ENCODE measurements at places on chromosomes 6 and 20.

DNA sequence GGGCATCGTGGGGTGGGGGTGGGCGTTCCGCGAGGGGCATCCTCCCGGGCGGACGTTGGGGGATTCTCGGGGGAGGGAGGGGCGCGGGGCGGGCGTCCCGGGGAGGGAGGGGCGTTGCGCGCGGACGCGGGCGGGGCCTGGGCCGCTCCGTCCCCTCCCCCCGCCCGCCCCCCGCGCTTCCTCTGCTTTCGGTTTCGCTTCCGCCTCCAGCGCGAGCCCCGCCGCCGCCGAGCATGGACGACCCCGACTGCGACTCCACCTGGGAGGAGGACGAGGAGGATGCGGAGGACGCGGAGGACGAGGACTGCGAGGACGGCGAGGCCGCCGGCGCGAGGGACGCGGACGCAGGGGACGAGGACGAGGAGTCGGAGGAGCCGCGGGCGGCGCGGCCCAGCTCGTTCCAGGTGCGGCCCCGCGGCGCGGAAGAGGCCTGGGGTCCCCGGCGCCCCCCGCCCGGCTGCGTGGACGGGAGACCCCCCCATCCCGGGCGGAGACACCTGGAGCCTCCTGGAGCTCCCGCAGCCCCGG is at the start of gene OGFR:
OGFR (plus strand) TSS at position 209 of the 528 bp plus-strand sequence; CDS start at position 234, 25 bp downstream.
- peak; percentile 32 for DNase-seq

DNA sequence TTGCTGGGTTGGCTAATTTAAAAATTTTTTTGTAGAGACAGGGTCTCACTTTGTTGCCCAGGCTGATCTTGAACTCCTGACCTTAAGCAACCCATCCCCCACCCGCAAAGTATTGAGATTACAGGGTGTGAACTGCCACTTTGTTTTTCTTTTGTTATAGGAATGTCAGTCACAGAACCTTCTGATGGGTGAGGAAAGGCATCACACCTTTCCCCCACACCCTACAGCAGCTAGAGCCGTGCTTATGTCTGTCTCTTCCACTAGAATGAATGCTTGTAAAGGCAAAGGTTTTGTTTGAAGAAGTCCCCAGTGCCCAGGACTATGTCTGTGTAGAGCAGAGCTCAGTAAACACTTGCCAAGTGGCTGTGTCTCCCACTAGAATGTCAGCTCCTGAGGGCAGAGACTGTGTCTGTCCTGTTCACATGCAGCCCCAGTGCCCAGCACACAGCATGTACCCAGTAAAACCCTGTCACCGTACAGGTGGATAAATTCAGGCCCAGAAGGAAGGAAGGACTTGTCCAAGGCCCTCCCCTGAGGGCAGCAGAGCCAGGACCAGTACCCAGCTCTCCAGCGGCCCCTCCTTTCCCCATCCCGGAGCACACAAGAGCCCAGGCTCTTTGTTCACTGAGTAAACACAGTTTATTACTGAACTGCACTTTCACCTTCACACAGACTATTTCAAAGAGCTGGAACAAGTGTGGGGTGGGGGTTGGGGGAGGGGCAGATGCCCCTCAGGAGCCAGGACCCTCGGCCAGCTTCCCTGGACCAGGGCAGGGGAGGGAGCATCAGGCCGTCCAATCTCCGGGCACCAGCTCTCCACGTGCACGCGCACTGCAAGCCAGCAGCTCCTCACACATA is 26.4 kb downstream of the COX4I2 start:
- no peak for DNase-seq

DNA sequence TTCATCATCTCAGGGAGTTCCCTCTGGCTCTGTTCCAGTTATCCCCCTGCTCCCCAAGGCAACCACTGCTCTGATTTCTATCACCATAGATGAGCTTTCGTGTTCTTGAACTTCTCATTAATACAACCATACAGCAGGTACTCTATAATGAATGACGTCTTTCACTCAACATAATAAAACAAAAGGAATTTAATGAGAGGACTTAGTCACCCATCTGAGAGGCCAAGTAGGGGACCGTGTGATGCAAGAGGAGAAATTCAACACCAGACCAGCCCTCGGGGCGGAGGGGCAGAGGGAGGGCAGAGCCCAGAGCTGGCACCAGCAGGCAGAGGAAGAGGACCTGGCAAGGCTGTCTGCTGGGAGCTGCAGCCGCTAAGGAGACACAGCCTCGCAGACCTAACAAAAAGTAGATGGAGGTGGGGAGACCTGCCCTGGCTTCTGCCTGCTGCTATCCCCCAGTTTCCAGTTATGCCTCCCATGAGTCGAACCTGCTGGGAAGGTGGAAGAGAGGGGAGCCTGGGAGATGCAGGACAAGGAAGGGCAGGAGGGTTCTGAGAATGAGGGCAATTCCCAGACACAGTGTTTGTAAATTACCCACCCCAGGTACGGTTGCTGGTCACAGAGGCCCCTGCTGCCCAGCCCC is 13.8 kb downstream of the CCN5 start:
- no peak for DNase-seq

DNA sequence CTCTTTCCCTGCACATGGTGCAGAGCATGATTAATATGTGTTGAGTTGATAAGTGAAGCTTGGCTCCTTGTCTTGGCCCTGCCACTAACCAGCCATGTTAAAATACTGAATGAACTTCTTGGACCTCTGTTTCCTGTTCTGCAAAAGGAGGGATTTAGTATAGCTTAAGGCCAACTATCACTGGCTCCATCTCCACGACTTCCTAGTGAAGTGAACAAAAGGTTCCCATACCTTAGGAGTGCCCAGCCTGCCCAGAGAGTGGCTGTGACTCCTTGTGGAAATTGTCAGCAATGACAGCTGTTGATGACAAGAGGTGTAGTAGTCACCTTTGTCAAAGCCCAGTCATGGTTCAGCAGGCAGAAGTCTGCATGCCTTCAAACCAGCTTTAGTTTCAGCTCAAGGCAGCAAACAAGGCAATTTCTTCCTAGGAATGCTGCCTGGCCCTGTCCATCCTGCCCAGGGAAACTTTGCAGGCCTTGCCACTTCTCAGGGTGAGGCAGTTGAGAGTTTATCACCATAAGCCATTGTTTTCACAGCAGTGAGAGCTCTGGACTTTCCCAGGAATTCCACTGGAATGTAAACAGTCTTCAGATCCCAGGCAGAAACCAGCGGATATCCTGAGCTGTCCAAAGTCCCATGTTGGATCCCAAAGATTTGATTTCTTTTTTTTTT is 169.7 kb upstream of the TNFAIP3 start:
- DNase-seq, result no peak

DNA sequence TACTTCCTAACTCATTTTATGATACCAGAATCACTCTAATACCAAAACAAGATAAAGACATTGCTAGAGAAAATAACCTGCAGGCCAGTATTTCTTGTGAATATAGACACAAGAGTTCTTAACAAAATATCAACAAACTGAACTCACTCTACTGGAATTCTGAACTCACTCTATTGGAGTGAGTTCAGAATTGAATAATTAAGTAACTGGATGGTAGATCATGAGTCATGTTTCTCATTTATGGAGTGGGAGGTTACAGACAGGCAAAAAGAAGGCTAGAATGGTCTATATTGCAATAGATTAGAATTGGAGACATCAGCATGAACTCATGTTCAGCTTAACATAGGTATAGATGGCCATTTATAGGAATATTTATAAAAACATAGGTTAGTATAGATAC is 26.6 kb upstream of the C6orf58 start:
- DNase-seq, result no peak

GRCh38 chr6:66623050-66623449 is 916.0 kb upstream of the EYS start:
- DNase-seq, result no peak

- DNase-seq, result no peak
Observed at GRCh38 chr20:51731731-51732095, 36.5 kb downstream of the ATP9A start.

DNA sequence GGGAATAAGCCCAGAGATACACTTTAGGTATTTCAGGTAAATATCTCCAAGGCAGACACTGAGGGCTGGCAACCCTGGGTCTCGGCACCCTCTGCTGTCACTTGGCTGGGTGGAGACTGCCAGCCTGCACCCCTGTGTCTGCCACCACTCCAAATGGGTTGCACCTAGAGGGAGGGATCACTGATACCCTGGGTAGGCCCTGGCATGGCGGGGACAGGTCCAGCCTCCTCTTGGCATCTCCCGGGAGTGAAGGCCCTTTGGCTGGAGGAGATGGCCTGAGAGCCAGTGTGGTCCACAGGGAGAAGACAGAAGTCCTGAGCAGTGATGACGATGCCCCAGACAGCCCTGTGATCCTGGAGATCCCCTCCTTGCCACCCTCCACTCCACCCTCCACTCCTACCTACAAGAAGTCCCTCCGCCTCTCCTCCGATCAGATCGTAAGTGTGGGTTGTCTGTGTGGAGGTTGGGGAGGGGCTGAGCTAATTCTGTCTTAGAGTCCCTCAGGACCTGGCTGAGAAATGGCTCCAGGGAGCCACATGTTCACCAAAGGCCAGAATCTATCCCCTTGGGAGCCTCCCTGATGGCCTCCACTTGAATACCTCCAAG is 10.9 kb downstream of the EMILIN3 start:
- DNase-seq, result no peak

GRCh38 chr6:18388942-18389341 is 1.8 kb downstream of the RNF144B start:
- DNase-seq, result no peak

DNA sequence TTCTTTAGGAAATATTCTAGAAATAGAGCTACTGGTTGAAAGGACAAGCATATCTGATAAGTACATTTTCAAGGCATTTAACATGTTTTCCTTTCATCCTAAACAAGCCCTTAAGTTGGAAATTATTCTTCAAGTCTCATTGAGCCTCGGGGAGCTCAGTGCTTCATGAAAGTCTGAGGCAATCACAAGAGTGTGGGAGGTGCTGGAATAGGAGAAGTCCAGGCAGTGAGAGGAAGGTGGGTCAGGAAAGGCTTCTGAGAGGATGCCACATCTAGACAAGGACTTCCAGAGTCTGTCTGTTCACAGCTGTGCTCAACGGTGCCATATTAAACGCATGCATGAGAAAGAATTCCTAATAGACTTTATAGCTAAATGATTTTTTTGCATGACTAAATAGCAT is 69.8 kb downstream of the CD83 start:
- no peak for DNase-seq

DNA sequence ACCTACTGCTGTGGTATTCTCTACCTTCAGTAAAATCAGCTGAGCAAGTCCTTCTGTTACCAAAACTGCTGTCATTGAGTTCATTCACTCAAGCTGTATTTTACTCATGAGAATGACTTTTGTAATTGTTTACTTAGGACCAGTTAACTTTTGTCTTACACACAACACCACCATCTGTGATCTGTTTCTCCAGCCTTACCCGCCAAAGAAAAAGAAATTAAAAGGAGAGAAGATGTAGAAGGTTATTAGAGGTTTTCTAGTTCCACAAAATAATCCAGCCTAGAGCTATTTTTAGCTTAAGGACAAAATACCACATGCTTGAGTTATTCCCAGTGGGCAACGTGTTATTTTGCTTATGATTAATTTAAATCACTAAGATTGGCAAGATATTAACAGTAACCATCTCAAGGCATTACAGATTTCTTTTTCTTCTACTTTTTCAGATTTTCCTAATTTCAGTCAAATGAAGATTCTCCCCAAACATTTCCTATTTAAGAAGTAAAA is 38.2 kb downstream of the FAM8A1 start:
- DNase-seq, result no peak

GRCh38 chr6:54621285-54621684 is 225.3 kb upstream of the FAM83B start:
- no peak for DNase-seq

GRCh38 chr6:88882536-88882935 is 80.9 kb downstream of the RNGTT start:
- DNase-seq, result no peak

GRCh38 chr20:57712851-57713504 is 3.2 kb upstream of the PMEPA1 start:
- DNase-seq, result no peak

GRCh38 chr20:15487030-15487429 is 1086.2 kb downstream of the KIF16B start:
- DNase-seq, result no peak

- no peak for DNase-seq
Observed at GRCh38 chr20:40652441-40652987, 36.5 kb downstream of the MAFB start.

GRCh38 chr20:43363506-43363905 is 94.2 kb upstream of the SRSF6 start:
- DNase-seq, result no peak

DNA sequence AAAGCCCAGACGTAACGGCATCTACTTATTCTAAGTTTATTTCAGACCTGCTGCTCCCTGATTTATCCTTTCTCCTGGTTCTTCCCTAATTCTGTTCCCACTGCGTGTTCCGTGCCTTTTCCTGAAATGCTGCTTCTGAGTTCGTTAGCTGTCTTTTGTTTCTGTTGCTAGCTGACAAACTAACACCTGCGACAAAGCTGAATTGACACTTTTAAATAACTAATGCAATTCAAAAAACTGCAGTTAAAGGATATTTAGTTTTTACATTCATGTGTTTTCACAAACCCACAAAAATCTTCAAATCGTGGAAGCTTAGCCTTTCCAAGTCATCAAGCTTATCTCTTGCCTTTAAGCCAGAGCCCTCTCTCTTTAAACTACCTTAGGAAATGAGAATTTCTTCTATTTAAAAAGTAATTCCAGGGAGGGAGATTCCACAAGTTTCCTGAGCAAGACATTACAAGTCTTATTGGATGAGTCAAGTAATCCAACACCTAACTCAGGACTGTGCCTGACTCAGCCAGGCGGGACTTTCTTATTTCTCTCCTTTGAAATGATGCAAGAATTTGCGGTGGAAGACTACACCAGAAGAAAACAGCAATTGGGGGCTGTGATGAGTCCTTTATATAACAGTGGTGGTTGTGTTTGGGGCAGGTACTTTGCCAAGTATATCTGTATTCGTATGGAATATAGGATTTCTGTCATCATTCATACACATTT is 6.3 kb downstream of the ADTRP start:
- no peak for DNase-seq

GRCh38 chr6:30265181-30265580 is 52.0 kb upstream of the TRIM26 start:
- no peak for DNase-seq

- DNase-seq, result no peak
Observed at GRCh38 chr6:56686429-56686828, 43.7 kb upstream of the DST start.

GRCh38 chr20:19737025-19737424 is 21.0 kb upstream of the RIN2 start:
- DNase-seq, result no peak

- DNase-seq, result no peak
Observed at GRCh38 chr20:9100691-9101090, 31.8 kb downstream of the PLCB4 start.

GRCh38 chr6:87789198-87789899 is 87.3 kb upstream of the AKIRIN2 start:
- no peak for DNase-seq

- no peak for DNase-seq
Observed at GRCh38 chr6:100622907-100623692, 158.4 kb upstream of the SIM1 start.

DNA sequence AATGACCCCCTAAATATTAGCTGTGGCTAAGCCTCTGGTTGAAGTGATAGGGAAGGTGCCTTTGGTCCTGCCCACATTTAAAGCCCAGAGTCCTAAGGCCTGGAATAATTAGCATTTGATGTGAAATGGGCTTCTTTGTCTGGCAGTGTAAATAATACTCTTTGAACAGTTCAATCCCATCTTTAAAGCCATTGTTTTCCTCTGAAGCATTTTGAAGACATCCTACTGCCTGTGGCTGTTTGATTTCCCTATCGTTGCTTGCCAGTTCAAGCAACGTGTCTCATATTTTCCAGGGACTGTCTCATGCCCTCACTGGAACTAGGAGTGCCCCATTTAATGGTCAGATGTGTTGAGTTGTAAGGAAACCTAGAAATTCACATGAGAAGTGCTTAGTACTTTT is 89.3 kb upstream of the BTN3A2 start:
- DNase-seq, result no peak

- DNase-seq, result no peak
Observed at GRCh38 chr20:17971300-17972013, 2.6 kb downstream of the MGME1 start.

GRCh38 chr6:32922083-32922482 is 18.7 kb downstream of the HLA-DMB start:
- no peak for DNase-seq

Measured in stimulated activated CD4-positive, alpha-beta T cell treated with anti-CD3 and anti-CD28 coated beads, Interleukin-1b, Interleukin-23, amount 100 ng/mL, for 1 hour (primary cell).